Ureter (tissue), 1 donor: ENCODE measurements at places on chromosomes 11 and 22.

GRCh38 chr22:26429458-26430286 lies 612 bp downstream of the ASPHD2 start:
- DNase-seq: no peak

GRCh38 chr11:124724979-124725718 lies 14.6 kb upstream of the NRGN start:
- no peak for DNase-seq

GRCh38 chr11:64802370-64803157 lies 450 bp downstream of the MAP4K2 start:
- DNase-seq: no peak

DNA sequence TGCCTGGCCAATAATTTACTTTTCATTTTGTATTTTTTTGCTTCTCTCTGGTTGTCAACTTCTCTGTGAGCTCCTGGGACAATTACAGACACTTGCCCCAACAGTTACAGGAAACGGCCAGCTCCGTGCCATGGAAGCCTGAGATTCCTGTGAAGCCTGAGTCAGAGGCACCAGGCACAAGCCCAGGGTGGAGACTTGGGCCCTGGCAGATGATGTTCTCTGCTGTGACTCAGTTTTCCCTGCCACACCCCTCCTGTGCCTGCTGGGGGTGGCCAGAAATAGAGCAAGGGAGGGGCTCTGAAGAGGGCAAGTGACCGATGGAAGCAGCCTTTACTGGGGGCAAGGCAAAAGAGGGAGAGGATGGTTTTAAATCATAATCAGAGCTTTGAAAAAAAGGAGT lies 4.9 kb downstream of the ATP5MGL start:
- no peak for DNase-seq
